ENCODE measurements at places on chromosomes 1 and 21.

GRCh38 chr1:29466258-29466657 lies 229.9 kb downstream of the PTPRU start:
- DNase-seq = no peak

GRCh38 chr1:219269171-219269570 lies 95.5 kb downstream of the LYPLAL1 start:
- DNase-seq = no peak

DNA sequence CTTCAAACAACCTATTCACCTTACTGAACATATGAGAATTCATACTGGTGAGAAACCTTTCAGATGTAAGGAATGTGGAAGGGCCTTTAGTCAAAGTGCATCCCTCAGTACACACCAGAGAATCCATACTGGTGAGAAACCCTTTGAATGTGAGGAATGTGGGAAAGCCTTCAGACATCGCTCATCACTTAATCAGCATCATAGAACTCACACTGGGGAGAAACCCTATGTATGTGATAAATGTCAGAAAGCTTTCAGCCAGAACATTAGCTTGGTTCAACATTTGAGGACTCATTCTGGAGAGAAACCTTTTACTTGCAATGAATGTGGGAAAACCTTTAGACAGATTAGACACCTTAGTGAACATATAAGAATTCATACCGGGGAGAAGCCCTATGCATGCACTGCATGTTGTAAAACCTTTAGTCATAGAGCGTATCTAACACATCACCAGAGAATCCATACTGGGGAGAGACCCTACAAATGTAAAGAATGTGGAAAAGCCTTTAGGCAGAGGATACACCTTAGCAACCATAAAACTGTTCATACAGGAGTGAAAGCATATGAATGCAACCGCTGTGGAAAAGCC lies 13.2 kb upstream of the EXO5 start:
- DNase-seq = no peak

GRCh38 chr1:207093944-207094343 lies 5.3 kb downstream of the C4BPB start:
- DNase-seq = no peak

DNA sequence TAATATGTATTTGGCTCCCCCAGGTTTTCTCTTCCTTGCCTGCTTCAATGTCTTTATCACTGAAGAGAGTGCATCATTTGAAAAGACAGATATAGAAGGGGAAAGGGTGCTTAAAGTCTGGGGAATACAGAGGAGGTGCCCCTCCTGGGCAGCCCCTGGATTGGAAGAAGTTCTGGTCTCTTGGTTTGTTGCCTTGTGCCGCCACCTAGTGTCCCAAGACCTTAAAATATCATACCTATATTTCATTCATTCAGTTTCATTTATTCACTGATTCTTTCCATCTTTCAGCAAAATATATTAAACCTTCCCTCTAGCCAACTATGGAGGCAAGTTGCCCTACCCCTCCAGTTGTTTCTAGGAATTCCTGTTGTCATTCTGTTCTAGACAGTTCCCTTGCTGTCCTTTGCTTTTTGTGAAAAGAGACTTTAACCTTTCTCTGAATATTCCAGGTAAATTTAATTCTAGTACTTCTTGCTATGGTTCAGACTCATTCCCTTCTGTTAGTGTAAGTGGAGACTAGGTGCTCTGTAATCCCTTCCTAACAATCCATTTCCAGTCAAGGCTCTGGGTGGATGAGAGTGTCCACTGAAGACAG lies 56.1 kb downstream of the MEF2D start:
- DNase-seq = peak; percentile 52

GRCh38 chr1:156162430-156163037 lies 9.1 kb downstream of the SEMA4A start:
- no peak for DNase-seq

DNA sequence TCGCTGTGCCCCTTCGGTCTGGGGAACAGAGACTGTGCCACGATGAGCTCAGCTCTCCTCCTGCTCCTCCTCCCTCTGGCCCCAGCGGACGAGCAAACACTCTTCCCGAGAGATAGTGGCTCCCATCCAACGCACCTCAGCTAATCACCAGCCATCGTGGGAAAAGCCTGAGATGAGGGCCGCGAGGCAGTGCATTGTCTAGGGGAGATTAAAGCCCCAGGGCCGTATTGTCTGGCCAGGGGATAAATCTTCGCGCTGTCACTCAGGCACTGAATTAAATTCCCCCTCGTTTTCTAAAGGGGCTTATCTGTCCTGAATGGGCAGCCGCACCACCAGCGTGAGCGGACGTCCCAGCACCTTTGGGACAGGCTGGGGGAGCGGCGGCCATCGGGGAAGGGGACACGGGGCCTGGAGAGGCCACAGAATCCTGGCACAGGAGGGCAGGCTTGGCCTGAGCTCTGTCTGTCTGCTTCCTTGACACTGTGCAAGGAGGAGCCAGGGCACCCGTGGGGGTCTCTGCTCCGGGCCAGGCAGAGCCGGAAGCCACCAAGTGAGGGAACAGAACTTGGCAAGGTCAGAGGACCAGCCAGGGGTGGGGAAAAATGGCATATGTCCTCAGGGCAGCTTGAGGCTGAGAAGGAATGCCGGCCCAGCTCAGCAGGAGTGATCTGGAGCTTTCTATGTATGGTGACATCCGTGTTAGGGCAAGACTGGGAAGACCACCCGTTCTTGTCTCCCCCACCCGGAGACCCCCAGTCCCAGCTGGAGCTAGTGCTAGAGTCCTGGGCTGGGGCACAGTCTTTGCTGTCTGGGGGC lies 32.3 kb downstream of the PRDM16 start:
- no peak for DNase-seq

- no peak for DNase-seq
Observed at GRCh38 chr1:3896396-3897000, 3.6 kb downstream of the C1orf174 start.

DNA sequence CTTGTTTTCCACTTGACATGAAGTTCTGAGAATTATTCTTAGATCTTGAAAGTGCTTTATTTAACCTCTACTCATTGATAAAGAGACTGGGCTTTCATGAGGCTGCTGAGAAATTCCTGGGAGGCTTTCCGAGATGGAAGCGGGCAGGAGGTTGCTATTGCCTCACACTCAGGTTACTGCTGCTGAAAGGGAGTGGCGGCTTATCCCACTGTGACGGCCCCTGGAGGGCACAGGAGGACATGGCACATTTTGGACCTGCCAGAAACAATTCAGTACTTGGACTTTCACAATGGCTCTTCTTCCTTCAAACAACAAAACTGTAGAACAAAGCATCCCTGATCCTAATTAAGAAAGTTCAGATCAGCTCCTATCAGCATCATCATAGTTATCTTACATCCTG lies 16.2 kb upstream of the MARK1 start:
- no peak for DNase-seq

DNA sequence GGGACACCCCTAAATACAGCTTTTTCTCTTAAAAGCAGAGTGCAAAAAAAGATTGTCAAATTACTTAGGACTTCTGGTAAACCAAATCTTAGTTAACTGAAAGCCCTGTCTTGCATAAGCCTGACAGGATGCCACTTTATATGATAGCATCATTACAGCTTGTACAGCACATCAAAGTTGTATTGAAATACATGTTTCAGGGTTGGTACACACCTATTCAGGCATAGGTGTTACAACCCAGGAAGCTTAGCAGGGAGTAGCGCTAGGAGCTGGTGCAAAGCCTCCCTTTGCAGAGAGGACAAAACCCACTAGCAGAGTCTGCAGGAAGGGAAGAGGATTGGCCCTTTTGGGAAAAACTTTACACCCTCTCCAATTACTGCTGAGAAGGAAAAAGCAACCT lies 258.9 kb upstream of the SGIP1 start:
- DNase-seq = no peak

DNA sequence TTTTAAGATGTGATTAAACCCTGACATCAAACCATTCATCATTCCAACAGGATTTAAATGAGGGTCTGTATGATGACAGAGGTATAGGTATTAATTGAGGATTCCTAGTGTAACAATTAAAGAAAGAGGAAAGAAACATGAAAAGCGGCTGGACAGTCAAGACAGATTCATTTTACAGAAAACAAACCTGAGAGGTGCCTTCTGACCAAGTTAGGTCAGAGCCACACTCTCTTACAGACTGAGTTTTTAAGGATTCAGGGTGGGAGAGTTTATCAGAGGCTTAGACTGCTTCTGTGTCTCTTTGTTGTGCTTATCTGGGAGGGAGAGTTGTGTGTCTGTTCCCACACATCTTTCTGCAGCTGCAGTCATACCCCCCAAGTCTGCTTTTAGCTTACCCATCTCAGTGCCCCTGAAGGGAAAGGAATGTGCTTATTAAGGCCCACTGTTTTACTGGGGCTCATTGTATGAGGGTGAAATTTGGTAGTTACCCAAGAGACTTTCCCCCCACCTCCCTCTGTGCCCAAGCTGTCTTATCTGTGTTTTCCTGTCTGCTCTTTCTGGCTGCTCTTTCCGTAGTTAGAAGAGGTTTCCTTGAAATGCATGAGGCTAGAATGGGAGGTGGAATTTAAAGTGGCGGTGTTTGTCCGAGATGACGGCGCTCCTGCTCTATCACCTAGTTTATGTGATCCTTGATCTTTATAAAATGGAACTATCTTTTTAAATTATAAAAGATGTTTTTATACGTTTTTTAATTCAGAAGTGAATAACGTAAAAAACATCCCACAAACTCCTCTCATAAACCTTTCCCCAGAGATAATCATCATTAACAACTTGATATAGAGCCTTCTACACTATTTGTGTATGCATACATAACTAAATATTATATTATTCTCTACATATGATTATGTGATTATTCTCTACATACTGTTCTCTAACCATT lies 96.0 kb upstream of the TNFSF4 start:
- no peak for DNase-seq

- DNase-seq = peak; percentile 48
Observed at GRCh38 chr1:119948342-119949214, 52.3 kb upstream of the ADAM30 start.

- no peak for DNase-seq
Observed at GRCh38 chr1:64312431-64312830, 109.0 kb downstream of the UBE2U start.

DNA sequence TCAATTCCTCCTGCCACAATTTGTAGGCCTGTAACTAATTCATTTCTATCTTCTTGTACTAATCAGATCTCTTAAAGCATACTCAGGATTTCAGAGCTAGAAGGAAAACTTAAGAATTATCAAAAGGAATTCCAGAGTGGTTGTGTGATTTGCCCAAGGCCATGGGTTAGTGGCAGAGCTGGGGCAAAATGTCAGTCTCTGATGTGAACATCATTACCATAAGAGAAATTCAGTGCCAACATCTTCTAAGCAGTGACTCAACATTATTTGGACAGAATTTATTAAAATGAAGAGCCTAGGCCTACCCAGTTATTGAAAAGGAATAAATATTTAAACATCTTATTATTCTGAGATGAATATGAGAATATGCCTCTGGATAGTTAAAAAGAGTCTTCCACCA lies 14.5 kb downstream of the ST6GALNAC5 start:
- no peak for DNase-seq

GRCh38 chr1:20698195-20698910 lies 19.5 kb downstream of the KIF17 start:
- DNase-seq = no peak

- peak; percentile 44 for DNase-seq
Observed at GRCh38 chr1:158203693-158204457, 23.2 kb downstream of the CD1D start.

- DNase-seq = no peak
Observed at GRCh38 chr1:175287849-175288248, 95.3 kb upstream of the KIAA0040 start.
